ENCODE measurements at places on chromosomes 6 and 20.

GRCh38 chr6:138944412-138944811 is 43.6 kb downstream of the REPS1 start:
- DNase-seq: no peak

GRCh38 chr6:167803816-167804215 is 22.9 kb upstream of the AFDN start:
- DNase-seq: no peak

DNA sequence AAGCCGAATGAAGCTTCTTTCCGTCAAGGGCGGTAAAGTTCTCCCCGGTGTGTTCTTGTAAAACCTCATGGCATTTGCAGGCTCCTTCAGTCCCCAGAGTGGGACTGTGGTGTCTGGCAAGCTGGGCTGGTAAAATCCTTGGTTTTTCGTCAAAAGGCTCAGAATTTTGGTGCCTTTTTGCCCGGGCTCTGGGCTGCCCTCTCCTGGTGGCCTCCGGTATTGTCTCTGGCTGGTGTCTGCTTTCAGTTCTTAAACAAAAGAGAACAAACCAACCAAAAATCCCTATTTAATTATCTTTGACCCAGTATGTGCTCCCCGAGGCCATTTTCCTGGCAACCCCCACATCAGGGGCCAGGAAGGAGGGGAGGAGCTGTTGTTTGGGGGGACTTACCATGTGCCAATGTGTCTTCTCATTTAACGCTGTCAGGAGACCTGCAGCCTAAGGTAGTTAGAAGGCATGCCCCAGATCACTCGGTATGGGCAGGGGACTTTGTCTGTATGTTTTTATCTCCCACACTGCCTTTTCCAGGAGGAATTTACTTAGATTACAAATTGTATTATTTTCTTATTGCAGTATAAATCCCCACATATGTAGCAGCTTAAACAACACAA is 11.1 kb downstream of the CDH4 start:
- no peak for DNase-seq

DNA sequence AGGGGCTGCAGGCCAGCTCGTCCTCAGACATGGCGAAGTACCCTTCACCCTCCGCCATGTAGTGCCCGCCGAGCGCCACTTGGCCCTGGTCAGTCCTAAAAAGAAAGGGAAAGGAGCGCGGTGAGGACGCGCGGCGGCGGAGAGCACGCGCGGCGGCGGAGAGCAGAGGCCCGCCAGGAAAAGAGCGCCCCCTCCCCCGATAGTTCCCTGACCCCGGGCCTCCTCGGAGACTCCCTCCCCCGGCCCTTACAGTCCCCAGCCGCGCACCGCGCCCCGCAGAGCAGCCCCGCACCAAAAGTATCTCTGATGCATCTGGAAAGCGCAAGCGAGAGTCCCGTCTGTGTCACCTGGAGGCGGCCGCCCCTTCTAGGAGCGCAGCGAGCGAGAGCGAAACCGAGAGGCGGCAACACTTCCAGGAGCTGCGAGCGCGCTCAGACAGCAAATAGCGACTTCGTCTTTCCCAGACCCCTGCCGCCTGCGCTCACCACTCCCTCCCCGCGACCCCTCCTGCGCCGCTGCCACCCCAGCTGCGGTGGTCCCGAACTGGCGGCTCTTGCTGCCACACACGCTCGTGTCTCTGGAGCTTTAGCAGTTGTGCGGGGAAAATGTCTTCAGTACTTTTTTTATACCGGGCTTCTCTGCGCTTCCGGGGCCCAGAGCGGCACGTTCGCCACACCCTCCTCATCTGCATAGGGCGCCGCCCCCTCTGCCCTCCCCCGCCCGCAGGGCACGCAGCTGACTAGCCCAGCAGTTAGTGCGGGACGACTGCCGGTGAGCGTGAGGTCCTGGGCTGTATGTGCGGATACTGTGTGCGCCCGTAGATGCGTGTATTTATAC is at the start of gene TENT5A:
TENT5A (minus strand) TSS at position 598 of the 837 bp plus-strand sequence; CDS start at position 58, 540 bp downstream.
- DNase-seq: peak; percentile 77

- DNase-seq: no peak
Measured at GRCh38 chr20:20547221-20547875, 165.1 kb downstream of the RALGAPA2 start.

DNA sequence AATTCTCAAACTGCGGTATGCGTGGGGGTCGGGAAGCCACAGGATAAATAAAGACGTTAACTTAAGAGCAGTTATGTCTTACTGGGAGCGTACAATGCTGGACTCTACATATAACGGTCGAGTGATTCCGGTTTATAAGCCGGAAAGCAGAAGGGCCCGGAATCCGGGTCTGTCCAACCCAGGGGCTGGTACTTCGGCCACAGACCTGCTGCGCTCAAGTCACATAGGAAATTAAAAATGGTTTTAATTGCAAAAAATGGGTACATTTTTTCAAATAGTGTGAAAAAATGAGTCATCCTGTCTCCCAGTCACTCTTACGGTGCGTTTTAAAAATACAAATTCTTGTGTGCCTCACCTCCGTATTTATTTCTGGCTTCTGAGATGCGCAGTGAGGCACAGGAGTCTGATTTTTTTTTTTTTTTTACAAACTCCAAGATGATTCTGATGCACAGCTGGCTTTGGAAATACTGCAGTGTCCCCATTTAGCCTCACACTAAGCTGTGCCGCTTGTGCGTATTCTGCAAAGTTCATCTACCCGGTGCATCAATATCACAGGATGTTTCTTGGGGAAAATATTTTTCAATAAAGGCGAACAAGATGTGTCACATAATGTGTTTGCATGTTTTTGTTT is 1.0 kb downstream of the PCIF1 start:
- no peak for DNase-seq

DNA sequence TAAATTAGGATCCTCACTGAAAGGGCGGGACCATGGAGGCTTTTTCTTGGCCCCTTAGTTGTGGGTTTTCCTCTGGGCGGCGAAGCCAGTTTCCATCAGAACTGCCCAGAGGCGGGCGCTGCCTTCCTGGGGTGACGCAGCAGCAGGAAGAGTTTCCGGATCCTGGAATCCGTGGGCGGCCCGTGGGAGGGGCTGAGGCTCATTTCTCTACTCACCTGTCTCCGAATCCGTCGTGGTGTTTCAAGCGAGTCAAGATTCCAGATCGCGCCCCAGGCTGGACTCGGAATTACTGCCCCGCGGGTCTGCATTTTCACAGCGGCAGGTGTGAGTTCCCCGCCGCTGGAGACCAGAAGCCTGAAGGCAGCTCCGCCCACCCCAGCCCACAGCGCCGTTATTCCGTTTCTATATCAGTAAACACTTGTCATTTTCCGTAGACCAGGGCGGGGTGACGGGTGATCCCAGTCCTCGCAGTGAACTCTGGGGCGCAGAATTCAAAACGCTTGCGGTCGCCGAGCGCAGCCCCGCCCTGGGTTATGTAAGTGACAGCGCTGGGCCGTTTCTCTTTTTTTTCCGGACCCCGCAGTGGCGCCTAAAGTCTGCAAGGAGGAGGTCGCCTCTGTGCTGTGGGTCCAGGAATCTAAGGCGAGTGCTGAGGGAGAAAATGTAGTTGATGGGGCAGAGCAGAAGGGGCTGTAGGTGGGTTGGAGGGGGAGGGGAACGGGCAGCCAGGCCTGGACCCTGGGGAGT is 27.2 kb upstream of the POU5F1 start:
- DNase-seq: peak; percentile 72

DNA sequence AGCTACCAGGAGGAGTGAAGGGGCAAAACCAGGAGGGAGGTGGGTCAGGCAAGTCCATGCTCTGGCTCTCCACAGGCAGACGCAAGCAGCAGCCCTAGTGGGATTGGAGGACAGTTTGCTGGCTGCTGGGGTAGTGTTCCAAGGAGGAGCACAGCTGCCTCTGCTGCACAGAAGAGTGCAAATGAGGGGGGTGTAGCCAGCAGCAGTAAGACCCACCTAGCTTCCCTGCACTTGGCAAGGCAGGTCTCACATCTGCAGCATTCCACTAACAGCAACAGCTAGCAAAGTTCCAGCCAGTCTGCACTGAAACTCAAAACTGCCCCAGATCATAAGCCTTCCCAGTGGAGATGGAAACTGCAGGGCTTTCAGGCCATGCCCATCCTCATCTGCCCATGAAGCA is 405.0 kb downstream of the UTRN start:
- DNase-seq: no peak

DNA sequence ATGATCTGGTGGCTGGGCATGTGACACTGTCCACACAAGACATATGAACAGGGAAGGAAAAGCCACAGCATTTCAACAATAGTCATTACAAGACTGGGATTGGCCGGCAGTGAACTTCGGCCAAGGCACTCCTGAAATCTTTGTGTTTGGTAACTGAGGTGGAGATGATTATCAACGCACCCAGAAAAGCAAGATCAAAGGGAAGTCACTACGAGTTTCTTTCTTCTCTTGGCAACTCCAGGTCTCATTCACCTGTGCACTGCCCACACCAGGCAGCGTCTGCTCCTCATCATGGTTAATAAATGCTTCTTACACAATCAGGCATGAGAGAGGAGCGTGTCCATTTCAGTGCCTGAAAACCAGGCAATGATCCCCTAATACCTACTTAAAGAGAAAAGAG is 20.5 kb upstream of the FOXC1 start:
- DNase-seq: no peak

GRCh38 chr6:157756708-157757429 is 66.2 kb upstream of the SNX9 start:
- DNase-seq: peak; percentile 75

GRCh38 chr6:90508753-90509152 is 78.1 kb downstream of the MAP3K7 start:
- no peak for DNase-seq
